NCI-H748 treated with DMSO at 0.1 percent for 48 hours (cell line): ENCODE measurements at places on chromosomes 7 and 10.

DNA sequence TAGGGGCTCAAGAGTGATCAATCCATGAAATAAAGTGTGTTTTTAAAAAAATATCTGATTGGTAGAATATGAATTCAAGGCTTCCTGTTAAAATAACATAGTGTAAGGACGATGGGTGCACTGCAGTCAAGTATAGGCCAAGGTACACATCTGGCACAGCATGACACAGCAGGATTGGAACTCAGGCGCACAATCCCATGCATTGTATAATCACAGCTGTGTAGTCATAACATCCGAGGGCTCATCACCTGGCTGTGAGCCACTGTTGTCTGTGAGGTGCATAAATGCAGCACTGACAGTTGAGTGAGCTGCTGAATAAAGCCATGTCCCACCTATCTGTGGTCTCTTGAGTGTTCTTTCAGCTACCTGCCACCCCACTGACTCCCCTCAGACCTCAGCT lies 142.3 kb upstream of the HPS1 start:
- no peak for DNase-seq

DNA sequence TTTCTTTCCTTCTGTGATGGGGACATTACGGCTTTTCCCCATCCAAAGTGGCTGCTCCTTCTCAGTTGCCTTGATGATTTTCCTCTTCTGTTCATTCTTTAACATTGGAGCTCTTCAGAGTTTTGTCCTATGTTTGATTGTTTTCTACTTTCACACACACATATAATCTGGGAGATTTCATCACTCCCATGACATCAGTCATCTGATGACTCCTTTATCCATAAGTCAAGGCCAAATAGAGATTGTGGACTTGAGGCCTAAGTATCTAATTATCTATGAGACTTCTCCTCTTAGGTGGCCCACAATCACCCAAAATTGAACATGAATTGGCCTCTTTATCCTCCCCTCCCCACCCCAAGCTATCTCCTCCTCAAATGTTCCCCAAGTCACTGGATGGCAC lies 5.3 kb upstream of the COL1A2 start:
- no peak for DNase-seq

- DNase-seq = no peak
Measured at GRCh38 chr7:118626739-118627138, 402.2 kb downstream of the ANKRD7 start.

- DNase-seq = no peak
Measured at GRCh38 chr7:142482891-142483658, 225.2 kb upstream of the PRSS58 start.

- DNase-seq = no peak
Measured at GRCh38 chr7:38310591-38311101, 37.2 kb upstream of the TARP start.

DNA sequence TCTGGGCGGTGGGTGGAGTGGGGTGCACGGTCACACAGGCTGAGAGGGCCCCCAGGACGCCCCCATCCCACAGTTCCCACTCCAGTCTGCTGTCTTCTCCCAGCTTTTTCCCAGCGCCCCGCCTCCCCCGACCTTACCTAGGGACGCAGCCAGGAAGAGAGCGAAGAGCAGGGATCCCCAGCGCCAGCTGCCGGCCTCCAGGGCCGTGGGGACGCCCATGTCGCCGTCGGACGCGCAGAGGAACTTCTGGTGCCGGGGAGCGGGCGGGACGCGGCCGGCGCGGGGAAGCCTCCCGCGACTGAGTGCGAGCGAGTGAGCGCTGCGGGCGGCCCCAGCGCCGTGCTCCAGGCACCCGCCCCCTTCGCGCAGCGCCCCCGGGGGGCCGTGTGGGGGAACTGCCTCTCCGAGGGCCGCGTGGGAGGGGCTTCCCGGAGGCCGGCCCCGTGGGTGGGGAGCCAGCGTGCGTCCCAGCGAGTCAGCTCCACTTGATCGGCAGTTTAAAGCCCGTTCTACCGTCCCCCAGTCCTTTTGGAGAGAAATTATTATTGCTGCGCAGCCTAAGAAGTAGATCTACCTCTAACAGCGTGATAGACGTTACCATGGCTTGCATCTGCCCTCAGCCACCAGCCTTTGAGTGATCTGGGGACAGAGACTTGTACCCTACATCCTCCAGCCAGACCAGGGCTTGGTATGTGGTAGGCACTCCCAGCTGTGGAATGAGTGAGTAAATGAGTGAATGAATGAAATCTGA lies at the start of gene VSIR:
TSS of gene VSIR (minus strand) at position 300 of the 751 bp plus-strand sequence. CDS start at position 219, 81 bp downstream.
- DNase-seq = peak; percentile 18

DNA sequence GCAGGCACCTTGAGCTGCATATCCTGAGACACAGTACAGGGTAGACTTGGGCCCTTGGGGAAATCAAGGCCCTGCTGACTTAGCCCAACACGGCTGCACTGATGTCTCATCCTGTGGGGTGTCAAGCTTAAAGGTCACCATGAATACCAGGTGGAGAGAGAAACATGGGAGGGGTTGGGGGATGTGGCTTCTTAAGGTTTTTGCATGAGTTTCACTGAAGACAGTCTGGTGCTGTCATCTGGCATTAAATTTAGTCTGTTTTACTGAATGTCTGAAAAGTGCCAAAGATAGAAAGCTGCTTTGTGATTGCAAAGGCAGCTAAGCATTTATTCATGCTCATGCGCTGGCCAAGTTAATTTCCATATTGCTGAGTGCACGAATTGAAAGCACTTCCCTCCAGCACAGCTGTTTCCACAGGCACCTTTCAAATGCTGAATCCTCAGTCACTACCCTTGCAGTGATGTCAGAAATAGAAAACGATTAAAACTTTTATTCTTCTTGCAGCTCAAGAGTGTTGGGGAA lies 102.1 kb downstream of the OSBPL3 start:
- DNase-seq = no peak

DNA sequence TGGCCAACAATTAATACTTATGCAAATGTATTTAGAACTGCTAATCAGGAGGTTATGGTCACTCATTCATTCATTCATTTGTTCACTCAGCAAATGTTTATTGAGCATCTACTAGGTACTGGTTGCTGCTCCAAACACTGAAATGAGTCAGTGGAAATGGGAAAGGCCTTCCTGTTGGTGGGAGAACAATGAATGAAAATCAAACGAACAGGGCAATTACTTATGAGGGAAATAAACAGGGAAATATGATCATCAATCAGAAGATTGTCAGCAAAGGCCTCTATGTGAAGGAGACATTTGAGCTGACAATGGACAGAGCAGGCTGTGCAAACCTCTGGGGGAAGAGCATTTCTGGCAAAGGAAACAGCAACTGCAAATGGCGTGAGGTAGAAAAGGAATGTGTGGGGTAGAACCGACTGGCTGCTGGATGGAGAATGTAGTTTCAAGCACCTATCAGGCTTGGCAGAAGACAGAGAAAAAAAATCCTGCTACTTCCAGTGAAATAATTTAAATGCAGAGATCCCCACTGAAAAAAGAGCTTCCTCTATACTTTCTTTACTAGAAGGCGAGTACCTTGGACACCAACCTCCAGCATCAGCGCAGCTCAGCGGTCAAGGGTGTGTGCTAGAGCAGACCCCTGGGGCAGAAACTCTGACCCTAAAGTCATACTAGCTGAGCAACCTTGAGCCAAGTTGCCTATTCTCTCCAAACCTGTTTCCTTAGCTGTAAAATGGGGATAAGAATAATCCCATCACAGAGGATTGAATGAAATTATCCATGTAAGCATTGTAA lies 108.8 kb upstream of the EEPD1 start:
- no peak for DNase-seq

DNA sequence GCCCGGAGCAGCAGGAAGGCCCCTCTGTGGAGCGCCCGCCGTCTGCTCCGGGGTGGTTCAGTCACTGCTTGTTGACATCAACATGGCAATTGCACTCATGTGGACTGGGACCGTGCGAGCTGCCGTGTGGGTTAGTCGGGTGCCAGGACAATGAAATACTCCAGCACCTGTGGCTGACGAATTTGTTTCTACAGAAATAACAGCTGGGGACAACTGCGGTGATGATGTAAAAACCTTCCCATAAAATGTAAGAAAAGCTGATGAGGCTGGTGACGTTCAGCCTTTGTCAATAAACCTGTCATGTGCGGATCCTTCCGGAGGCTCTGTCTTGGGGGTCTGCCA lies 5.6 kb downstream of the GPER1 start:
- no peak for DNase-seq

- no peak for DNase-seq
Measured at GRCh38 chr10:64813391-64813790, 1292.2 kb downstream of the REEP3 start.

DNA sequence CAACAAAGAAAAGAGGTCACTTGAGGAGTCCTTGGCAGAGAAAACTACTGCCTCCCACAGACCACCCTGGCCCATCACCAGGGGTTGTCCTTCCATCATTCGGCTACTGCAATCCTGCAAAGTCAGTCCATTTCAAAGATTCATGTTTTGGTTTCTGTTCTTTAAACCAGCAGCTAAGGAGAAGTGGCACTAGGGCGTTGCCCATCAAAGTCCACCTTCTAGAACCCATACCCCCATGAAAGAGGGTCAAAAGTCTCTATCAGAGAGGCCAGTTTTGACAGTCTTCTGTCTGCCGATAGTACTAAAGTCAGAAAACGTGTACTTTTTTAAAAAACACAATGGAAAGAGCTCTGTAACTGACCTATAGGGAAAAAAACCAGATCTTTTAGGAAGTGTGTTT lies 14.4 kb downstream of the CCDC6 start:
- DNase-seq = no peak

DNA sequence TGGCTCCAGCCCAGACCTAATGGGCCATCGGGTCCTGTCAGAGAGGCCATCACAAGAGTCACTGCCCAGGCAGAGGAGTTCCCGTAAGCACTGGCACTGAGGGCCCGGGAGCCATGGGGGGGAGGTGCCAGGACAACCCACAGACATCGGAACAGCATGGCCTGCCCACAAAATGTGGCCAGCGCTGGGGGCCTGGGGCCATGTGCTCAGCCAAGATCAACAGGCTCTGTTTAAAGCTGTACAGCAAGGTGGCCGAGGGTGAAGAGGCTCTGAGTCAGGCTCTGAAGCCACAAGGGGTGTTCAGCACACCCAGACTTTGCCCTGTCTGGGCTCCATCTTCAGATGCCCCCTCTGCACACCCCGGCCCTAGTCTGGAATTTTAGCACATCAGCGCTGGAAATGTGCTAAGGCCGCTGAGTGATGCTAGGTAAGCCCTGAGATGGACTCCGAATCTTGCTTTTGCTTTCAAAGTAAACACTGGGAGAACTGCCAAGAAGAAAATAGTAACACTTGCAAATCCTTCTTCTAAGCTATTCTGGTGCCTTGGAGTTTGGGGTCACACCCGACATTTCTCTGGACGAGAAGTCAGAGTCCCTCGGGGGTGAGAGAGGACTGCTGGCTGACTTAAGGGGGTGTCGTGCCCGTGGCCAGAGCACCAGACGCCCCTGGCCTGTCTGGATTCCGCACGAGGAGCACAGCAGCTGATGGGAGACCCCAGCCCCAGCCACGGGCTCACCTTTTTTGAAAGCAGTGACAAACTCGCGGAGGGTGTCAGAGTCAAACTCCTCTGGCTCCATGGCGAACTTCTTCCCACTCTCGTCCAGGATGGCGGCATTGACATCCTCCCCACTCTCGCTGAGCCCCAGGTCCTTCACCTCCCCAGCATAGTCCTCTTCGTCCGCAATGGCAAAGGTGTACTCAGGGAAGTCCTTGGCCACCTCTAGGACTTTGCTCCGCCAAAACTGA lies 23.6 kb downstream of the PDIA4 start:
- no peak for DNase-seq

GRCh38 chr7:144508702-144509101 lies 105.2 kb upstream of the NOBOX start:
- DNase-seq = no peak

- DNase-seq = no peak
Measured at GRCh38 chr7:28688651-28689050, 269.5 kb downstream of the TRIL start.

- DNase-seq = no peak
Measured at GRCh38 chr7:99011706-99012404, 132.1 kb downstream of the SMURF1 start.

- no peak for DNase-seq
Measured at GRCh38 chr10:131145756-131146155, 165.8 kb downstream of the TCERG1L start.

DNA sequence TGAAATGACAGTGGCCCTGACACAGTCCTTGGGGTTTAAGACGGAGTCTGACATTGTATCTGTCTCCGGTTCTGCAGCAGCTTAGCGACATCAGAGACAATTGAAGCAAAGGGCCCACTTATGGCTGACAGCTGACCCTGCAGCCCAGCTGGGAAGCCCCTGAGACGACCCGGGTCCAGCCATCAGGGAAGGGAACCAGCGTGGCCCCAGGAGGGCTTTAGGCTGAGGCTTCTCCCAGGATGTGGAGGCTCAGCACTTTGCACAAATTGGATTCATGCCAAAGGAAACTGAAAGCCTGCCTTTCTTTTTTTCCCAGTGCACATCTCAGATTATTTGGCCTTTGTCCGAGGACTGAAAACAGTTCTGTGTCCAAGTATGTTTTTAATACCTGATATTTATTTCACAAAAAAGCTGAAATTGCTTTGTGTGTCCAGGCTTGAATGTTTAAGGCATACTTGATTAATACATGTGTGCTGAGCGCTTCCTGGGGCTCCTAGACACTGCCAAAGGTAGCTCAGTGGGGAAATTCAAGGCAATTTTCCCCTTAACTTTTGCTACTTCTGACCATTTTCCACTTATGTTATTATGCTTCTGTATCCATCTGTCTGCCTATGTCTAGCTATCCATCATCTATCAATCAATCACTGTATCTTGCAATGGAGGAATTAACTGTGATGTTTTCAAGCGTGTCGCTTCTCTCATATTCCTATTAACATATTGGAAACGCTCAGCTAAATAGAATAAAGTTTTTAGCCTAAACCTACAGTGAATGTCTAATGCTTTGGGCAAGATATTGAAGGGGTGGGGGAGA lies 34.8 kb downstream of the KLF6 start:
- DNase-seq = no peak

DNA sequence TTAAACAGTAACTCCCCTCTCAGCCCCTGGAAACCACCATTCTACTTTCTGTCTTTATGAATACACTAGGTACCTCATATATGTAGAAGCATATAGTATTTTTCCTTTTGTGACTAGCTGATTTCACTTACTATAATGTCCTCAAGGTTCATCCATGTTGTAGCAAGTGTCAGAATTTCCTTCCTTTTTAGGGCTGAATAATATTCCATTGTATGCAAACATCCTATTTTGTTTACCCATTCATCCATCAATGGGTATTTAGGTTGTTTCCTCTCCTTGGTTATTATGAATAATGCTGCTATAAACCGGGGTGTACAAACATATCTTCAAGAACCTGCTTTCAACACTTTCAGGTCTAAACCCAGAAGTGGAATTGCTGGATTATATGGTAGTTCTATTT lies 125.3 kb downstream of the SGMS1 start:
- DNase-seq = no peak

- no peak for DNase-seq
Measured at GRCh38 chr7:130891254-130892094, 157.5 kb upstream of the KLF14 start.

GRCh38 chr10:132118366-132118765 lies 52.6 kb downstream of the JAKMIP3 start:
- DNase-seq = no peak

DNA sequence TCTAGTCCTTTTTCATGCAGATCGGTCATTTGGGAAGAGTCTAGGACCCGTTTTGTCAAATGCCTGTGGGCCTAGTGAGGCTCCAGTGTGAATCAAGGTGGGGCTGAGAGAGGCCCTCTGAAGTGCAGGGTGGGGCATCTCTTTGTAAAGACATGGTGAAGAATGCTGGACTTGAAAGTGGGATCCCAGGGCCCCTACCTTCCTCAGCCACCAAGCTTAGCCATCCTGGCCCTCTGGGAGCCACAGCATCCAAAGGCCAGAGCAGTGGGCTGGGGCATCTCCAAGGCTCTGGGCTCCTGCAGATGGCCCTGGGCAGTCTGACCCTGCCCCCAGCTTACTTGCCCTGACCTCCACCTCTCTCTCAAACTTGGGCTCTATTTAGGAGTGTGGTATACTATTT lies 78.5 kb downstream of the ADCY1 start:
- DNase-seq = no peak
